ENCODE measurements at places on chromosomes 11 and 22.

GRCh38 chr11:116703421-116703820 lies 69.4 kb downstream of the BUD13 start:
- no peaks in the 10 kb centered on the region for H3K27me3 ChIP-seq
- DNase-seq: no peak
- no peaks in the 10 kb centered on the region for H3K4me1 ChIP-seq
- H3K36me3 ChIP-seq: no peaks in the 10 kb centered on the region
- H3K27ac ChIP-seq: no peak overlapping the region
- H3K4me3 ChIP-seq: no peak overlapping the region

- DNase-seq: no peak
Observed at GRCh38 chr22:32842486-32842885, 41.0 kb downstream of the TIMP3 start.

- H3K36me3 ChIP-seq: no peaks in the 10 kb centered on the region
- H3K4me3 ChIP-seq: no peak overlapping the region
- no peaks in the 10 kb centered on the region for H3K27me3 ChIP-seq
- H3K4me1 ChIP-seq: no peaks in the 10 kb centered on the region
- H3K27ac ChIP-seq: no peak overlapping the region
Observed at GRCh38 chr22:35991168-35991567, 37.5 kb downstream of the RBFOX2 start.

DNA sequence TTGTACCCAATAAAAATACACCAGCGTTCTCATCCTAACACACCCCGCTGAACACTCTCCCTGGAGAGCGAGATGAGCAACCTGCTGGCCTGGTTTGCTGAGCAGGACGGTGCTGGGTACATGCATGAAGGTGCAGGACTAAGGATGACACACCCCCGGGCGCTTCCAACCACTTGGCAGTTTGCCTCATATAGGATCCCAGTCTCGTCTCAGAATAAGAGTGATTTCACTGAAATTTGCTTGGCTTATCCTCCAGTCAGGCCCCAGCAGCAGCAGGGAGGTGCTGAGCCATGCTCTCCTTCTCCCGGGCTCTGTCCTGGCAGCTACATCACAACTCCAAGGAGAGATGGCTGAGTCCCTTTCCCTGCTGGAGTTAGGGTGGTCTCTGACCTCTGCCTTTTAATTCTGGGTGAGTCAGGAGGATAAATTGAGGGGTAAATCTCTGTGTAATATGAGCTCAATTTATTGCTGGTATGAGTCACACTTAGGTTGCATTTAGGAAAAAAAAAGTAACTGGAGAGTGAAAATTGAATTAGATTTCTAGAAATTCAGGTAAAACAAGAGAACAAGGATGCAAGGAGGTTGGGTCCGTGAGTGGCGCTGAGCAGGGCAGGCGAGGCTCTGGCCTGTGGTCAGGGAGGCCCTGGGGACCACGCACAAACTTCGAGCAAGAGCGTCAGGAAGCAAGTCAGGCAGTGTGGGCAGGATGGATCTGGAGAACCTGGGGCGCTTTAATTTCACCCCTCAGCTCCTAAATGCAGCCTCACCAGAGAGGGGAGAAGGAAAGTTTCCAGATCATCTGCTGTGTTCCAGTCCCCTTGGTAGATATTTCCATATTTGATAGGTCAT lies 974.0 kb downstream of the TBC1D22A start:
- no peaks in the 10 kb centered on the region for H3K27me3 ChIP-seq
- H3K27ac ChIP-seq: no peak overlapping the region
- no peak for DNase-seq
- H3K36me3 ChIP-seq: no peaks in the 10 kb centered on the region

GRCh38 chr22:20431511-20432192 lies 6.0 kb downstream of the SCARF2 start:
- no peaks in the 10 kb centered on the region for H3K36me3 ChIP-seq
- peaks cover 39% of the 10 kb centered on the region for H3K4me1 ChIP-seq
- H3K27me3 ChIP-seq: peaks cover 8% of the 10 kb centered on the region
- DNase-seq: no peak

- no peak overlapping the region for H3K4me3 ChIP-seq
- H3K27me3 ChIP-seq: no peaks in the 10 kb centered on the region
- DNase-seq: no peak
- no peak overlapping the region for H3K27ac ChIP-seq
Observed at GRCh38 chr11:3132271-3132781, 32.8 kb downstream of the OSBPL5 start.

GRCh38 chr11:15412054-15412453 lies 297.3 kb downstream of the INSC start:
- no peak overlapping the region for H3K27ac ChIP-seq
- no peak for DNase-seq
- H3K36me3 ChIP-seq: no peaks in the 10 kb centered on the region
- no peaks in the 10 kb centered on the region for H3K4me1 ChIP-seq
- H3K27me3 ChIP-seq: no peaks in the 10 kb centered on the region

DNA sequence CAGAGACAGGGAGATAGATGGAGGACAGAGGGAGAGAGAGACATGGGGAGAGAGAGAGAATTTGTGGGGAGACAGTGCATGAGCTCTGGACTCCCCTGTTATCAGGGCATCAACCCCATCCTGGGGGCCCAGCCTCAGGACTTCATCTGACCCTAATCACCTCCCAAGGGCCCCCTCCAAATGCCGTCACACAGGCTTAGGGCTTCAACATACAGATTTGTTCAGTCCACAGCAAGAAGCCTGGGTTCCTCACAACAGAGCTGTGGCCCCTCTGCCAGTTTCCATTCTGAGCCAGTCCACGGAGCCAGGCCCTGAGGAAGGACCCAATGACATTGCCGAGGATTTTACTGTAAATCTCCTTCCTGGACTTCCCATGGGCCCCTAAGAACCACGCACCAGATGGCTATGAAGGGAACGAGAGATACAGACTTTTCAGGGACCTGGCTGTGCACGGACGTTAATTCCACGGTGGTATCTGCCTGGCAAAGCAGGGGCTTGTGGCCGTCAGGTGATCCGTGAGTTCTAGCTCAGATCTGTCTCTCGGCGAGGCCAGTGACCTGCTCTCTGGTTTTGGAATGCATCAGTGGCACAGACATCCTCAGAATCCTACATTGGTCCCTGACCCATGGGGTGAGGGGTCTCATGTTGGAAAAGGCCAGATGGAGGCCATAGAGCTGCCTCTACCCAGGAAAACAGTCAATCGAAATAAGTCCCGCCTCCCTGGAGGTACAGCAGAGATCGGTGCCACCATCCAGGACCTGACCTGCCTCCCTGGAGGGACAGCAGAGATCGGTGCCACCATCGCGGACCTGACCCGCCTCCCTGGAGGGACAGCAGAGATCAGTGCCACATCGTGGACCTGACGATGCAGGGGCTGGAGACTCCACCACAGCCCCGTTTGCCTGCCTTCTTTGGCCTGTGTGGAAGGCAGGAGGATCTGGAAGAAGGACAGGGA lies 8.7 kb upstream of the B4GALNT4 start:
- H3K36me3 ChIP-seq: no peaks in the 10 kb centered on the region
- no peak overlapping the region for H3K27ac ChIP-seq
- peaks cover 3% of the 10 kb centered on the region for H3K4me1 ChIP-seq
- no peaks in the 10 kb centered on the region for H3K27me3 ChIP-seq

- peaks cover 52% of the 10 kb centered on the region for H3K36me3 ChIP-seq
- no peaks in the 10 kb centered on the region for H3K27me3 ChIP-seq
- H3K27ac ChIP-seq: no peak overlapping the region
- H3K4me3 ChIP-seq: no peak overlapping the region
Observed at GRCh38 chr22:19038728-19039447, 83.3 kb downstream of the DGCR2 start.

DNA sequence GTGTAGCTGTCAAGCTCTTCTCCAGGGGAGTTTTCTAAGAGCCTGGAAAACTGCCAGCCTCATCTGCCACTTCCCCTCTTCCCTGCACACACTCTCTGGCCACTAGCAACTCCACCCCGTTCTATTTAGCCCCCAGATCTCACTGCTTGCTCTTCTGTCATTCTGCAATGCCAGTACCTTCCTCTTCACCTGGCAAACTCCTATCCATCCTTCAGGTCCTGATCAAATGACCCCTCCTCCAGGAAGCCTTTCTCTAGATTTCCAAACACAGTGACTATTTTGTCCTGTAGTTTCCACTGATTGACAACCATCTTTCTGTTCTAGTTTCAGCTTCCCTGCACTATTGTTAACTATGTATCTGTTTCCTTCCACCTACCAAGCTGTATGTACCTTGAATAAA lies 437.7 kb downstream of the SOX6 start:
- H3K4me1 ChIP-seq: no peaks in the 10 kb centered on the region
- DNase-seq: no peak
- no peaks in the 10 kb centered on the region for H3K27me3 ChIP-seq

DNA sequence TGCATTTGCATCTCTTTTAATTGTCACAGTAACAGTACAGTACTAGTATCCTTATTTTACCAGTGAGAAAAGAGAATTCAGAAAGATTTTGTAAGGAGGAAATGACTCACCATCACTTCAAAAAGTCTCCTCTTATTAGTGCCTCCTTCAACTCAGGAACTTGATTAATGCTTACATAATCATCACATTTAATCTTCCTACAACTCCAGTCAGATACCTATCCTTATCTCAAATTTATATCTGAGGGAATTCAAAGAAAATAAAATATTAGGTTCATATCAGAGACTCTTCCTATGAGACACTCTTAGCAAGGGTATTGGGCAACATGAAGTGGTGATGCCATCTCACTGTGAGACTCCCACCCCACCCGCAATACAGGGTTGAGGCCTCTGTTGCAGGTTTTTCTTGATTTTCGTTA lies 26.1 kb upstream of the CTSC start:
- H3K36me3 ChIP-seq: no peaks in the 10 kb centered on the region
- no peak overlapping the region for H3K27ac ChIP-seq
- no peak for DNase-seq
- peaks cover 15% of the 10 kb centered on the region for H3K4me1 ChIP-seq
- no peaks in the 10 kb centered on the region for H3K27me3 ChIP-seq

DNA sequence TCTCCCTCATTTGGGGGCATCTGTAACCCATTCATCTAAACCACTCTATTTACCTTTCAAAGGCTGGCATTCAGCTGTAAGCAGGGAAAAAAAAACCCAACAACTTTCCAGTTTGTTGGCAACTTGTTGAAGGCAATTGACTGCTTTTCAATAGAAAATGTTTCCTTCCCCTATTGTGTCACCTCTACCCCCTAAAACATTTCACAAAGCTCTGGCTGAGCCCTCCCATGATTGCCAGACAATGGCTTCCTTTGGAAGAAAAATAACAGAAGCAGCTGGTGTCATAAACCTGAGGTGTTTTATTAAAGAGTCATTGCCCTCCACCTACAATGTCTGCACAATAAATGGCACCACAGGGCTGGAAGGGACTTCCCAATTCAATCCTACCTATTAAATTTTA lies 22.1 kb upstream of the PSMA1 start:
- no peak overlapping the region for H3K27ac ChIP-seq
- H3K27me3 ChIP-seq: no peaks in the 10 kb centered on the region
- H3K36me3 ChIP-seq: no peaks in the 10 kb centered on the region

DNA sequence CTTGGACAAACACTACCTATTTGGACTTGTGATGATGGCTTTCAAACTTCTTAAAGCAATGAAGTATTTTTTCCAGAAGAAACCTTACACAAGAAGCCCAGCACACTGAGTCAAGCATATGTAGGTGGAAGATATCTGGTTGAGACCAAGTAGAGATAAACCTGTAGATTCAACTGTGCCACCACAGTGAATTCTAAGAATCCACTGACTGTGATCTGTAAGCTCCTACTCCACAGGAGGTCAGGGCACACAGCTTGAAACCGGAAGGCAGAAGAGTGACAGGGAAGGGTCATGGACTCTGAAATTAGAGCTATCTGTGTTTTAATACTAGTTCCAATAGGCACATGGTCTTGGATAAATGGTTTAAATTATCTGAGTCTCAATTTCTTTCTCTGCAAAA lies 404.5 kb downstream of the ETS1 start:
- no peaks in the 10 kb centered on the region for H3K36me3 ChIP-seq
- H3K4me3 ChIP-seq: no peak overlapping the region
- no peaks in the 10 kb centered on the region for H3K27me3 ChIP-seq
- H3K4me1 ChIP-seq: no peaks in the 10 kb centered on the region
- no peak for DNase-seq
- no peak overlapping the region for H3K27ac ChIP-seq

DNA sequence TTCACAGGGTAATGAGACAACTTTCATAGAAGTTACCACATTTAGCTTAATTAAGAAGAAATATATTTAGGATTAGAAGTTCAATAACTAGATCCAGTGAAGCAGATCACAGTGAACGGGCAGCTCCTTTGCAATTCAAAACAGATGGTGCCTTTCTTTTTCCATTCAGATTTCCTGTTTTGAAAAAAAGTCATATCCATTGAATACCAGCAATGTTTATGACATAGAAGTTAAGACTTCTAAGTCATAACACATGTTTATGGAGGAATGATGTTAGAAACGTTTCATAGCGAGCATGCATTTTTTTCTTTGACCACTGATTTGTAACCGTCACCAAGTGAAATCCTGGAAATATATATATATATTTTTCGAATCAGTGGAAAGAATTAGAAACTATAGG lies 24.7 kb downstream of the LUZP2 start:
- no peak overlapping the region for H3K27ac ChIP-seq
- H3K27me3 ChIP-seq: no peaks in the 10 kb centered on the region
- no peak overlapping the region for H3K4me3 ChIP-seq
- no peaks in the 10 kb centered on the region for H3K36me3 ChIP-seq

DNA sequence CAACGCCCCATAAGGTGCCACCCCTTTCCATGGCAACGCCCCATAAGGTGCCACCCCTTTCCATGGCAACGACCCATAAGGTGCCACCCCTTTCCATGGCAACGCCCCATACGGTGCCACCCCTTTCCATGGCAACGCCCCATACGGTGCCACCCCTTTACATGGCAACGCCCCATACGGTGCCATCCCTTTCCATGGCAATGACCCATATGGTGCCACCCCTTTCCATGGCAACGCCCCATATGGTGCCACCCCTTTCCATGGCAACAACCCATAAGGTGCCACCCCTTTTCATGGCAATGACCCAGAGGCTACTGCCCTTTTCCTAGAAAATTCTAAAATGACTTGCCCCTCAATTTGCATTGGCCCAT lies 72.1 kb downstream of the BRD1 start:
- H3K4me1 ChIP-seq: no peaks in the 10 kb centered on the region
- no peaks in the 10 kb centered on the region for H3K27me3 ChIP-seq
- H3K27ac ChIP-seq: no peak overlapping the region
- H3K36me3 ChIP-seq: no peaks in the 10 kb centered on the region

- H3K36me3 ChIP-seq: no peaks in the 10 kb centered on the region
- DNase-seq: no peak
- H3K4me3 ChIP-seq: no peak overlapping the region
- H3K4me1 ChIP-seq: peaks cover 10% of the 10 kb centered on the region
- no peak overlapping the region for H3K27ac ChIP-seq
Observed at GRCh38 chr22:36816339-36816635, 548 bp downstream of the PVALB start.

- H3K27ac ChIP-seq: no peak overlapping the region
- H3K4me1 ChIP-seq: no peaks in the 10 kb centered on the region
- H3K27me3 ChIP-seq: no peaks in the 10 kb centered on the region
- H3K4me3 ChIP-seq: no peak overlapping the region
- H3K36me3 ChIP-seq: no peaks in the 10 kb centered on the region
Observed at GRCh38 chr11:129252621-129253020, 60.5 kb upstream of the ARHGAP32 start.

- no peaks in the 10 kb centered on the region for H3K4me1 ChIP-seq
- H3K27ac ChIP-seq: no peak overlapping the region
- no peaks in the 10 kb centered on the region for H3K27me3 ChIP-seq
- H3K36me3 ChIP-seq: no peaks in the 10 kb centered on the region
- DNase-seq: no peak
Observed at GRCh38 chr22:28029956-28030355, 110.9 kb upstream of the PITPNB start.

- no peak for DNase-seq
- H3K27ac ChIP-seq: no peak overlapping the region
- no peaks in the 10 kb centered on the region for H3K27me3 ChIP-seq
- H3K4me1 ChIP-seq: no peaks in the 10 kb centered on the region
- H3K36me3 ChIP-seq: no peaks in the 10 kb centered on the region
- H3K4me3 ChIP-seq: no peak overlapping the region
Observed at GRCh38 chr22:29216873-29217666, 11.4 kb downstream of the EMID1 start.

All from effector memory CD4-positive, alpha-beta T cell (primary cell).